Pulmonary artery endothelial cell (primary cell): ENCODE measurements at places on chromosomes 4 and X. TPM values are rescaled to one million over a fixed set of nuclear protein-coding genes. Genes with fewer than 3 reads are reported as not detected.

DNA sequence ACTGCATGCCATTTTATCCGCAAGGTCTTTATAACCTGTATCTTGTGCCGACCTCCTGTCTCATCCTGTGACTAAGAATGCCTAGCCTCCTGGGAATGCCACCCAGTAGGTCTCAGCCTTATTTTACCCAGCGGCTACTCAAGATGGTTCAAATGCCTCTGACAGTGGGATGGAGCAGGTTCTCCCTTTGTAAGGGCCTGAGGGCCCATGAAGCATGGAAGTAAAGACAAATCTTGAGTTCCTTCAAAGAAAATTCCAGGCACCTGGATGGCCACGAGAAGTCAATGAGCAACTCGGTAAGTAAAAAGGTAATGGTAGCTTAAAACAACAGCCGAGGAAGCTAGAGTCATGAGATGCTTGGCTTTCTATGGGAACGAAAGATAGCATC lies 19.6 kb upstream of the PRKX start:
- DNase-seq = no peak

DNA sequence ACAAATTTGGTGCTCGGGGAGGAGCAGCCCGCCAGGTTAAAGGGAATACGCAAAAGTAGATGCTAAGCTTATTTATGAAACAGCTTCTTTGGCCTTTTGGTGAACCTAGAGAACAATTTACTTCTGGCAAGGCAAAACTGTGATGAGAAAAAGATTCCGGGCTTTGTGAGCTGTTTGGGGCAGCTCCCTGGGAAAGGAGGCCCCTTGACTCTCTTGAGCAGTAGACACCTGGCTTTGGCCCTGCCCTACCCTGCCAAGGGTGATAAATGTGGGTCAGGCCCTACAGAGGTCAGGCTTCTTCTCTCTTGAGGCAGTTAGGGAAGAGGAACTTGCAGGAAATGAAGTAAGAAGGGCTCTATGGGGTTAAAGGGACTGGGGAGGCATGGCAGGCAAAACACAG lies 509.6 kb downstream of the MID1IP1 start:
- no peak for DNase-seq

- no peak for DNase-seq
Measured at GRCh38 chr4:83370640-83370906, 35.9 kb upstream of the HPSE start.

DNA sequence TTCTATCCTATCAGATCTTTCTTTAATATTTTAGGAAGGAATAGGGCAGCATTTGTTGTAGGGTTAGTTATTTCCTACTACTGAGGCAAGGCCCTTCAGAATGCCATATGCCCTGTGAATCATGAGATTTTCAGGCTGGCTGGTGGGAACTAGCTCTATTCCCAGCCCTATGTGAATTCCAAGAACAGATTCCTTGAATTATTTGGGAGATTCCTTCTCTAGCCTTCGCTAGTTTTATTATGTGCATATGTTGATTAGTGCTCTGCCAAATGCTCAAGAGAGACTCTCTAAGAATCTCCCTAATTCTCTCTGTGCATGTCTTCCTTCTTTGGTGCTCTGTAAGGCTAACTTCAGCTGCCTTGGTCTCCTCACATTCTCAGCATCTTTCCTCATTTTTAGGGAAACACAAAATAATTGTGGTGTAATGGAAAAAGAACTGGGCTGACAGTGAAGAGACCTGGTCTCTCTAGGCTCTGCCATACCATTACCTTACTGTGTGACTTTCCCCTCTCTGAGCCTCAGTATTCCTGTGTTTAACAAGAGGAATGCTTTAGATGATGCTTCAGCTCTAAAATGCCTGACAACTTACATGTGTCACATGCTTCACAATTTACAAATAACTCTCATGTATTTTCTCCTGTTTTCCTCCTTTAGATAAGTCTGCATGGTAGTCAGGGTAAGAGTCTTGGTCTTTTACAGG lies 79.7 kb downstream of the VMA21 start:
- DNase-seq = no peak

DNA sequence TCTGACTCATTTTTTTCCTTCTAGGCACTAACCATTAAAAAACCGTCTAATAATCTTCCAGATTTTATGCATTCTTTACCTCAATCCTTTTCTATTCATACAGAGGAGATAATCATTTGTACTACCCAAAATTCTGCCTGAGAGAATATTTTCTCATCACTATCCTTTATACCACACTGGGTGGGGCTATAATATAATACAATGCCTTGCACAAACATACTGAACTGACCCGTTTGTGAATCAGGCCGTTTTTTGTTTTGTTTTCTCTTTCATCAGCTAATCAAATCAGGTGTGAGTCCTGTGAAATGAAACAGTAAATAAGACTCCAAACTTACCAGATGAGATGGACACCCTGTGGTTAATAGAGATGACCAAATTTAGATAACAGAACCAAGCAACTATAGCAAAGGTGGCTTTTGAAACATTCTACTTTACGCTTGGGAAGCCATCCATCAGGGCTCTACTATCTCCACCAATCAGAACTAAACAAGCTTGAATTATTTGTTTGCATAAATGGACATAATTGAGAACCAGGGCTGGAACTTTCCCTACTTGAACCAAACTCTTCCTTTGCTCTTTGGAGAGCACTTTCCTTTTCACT lies 573.0 kb downstream of the GABRG1 start:
- DNase-seq = no peak

DNA sequence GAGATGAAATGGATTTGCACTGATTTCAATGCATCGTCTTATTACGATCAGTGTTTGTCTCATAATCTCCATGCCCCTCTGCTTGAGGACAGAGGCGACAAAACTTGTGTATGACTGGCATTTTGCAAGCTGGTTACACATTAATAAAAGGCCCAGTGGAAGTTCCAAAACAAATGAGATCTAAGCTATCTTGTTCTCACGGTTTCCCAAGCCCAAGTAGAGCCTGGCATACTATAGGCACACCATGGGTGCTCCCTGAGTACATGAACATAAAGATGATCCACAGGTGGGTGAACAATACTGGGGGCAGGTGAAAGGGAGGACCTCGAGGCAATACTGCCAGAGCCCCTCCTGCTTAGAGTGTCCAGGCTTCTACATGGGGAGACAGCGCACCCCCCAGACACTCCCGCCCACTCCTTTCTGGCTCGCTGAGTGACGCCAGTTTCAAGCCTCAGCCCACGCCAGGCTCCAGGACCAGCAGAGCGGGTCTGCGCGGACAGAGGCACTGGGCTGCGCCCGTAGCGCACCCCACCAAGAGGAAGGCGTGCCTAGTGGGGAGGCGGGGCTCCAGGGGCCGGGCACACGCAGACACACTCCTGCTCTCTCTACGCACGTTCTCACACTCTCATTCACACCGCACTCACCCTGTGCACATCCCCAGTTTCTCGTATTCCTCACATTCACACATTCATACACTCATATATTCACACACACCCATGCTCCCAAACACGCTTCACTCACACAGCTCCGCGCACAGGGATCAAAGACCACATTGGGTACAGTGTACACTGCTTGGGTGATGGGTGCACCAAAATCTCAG lies 8.9 kb upstream of the GSX2 start:
- no peak for DNase-seq

DNA sequence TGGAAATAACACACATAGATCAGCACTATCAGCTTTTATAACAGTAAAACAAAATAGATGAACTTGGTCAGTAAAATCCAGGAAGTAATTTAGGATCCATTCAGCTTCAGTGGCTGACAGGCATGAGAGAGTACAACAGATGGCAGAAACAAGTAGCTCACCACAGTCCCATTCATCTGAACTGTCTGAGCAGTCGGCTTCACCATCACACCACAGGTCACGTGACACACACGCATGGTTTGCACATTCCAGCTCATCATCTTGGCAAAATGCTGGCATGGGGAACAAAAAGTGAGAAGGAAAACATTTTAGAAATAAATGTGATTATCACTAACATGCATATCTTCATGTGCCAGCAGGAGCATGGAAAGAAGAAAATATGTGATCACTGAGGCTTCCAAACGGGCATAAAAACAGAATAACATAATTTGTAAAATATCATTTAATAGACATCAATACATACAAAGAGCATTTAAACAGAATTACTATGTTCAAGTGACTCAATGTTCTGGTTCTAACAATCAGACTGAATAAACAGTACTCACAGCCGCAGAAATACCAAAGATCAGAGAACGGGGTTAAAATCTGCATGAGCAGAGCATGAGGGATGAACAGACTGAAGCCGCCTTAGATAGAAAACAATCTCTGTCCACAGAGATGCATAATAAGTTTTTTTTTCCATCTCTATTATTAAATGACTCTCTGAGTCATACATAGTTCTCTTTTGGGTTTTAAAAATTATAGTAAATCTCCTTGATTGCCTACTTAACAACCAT lies 158.1 kb downstream of the ATP10D start:
- DNase-seq = no peak

DNA sequence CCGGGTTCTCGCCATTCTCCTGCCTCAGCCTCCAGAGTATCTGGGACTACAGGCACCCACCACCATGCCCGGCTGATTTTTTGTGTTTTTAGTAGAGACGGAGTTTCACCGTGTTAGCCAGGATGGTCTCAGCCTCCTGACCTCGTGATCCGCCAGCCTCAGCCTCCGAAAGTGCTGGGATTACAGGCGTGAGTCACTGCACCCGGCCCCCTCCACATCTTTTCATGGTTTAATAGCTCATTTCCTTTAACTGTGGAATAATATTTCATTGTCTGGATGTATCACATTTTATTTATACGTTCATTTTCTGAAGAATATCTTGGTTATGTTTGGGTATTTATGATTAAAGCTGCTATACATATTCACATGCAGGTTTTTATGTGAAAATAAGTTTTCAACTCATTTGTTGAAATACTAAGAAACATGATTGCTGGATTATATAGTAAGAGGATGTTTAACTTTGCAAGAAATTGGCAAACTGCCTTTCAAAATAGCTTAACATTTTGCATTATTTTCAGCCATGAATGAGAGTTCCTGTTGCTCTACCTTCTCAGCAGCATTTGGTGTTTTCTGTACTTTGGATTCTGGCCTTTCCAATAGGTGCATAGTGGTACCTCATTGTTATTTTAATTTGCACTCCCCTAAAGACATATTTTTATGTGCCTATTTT lies 591.9 kb downstream of the TECRL start:
- DNase-seq = no peak

- no peak for DNase-seq
Measured at GRCh38 chr4:161444626-161445025, 719.2 kb downstream of the FSTL5 start.

DNA sequence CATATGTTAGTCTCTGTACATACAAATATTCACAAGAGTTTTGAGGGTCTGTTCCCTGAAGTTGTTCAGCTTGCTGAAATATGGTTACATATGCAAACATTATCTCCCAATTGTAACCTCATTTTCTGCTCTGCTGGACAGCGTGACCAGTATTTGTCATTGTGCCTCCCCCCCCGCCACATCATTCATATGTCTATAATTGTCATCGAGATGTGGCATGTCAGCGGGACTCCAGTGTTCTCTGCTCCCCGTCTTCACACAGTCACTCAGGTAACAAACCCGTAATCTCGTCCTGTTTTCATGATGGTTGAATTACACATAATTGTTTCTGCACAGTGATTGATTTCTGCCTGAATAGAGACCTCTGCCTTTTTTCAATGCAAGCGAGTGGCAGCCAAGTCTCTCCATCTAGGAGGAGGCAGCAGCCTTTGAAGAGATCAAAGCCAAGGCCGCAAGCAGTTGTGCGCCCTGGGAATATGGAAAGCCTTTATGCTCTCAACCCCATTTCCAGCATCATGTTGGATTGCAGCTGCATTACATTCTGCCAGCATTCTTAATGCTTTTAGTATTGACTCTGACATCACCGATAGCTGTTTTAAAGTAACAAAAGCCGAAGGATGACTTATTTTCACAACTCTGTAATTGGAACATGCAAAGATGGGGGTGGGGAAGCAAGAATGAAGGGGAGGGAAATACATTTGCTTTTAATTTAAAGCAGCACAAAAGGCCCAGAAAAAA lies 27.4 kb downstream of the LEF1 start:
- no peak for DNase-seq

- DNase-seq = peak; percentile 5
Measured at GRCh38 chr4:15149839-15150592, 147.7 kb downstream of the CPEB2 start.

MYOZ2 gene
- 0.20 TPM in 1 of 2 replicates, not detected in the other for total RNA-seq

GABRB1 gene
- not detected in 2 replicates for total RNA-seq

RHOXF2 gene
- not detected in 2 replicates for total RNA-seq

NLGN4X gene
- total RNA-seq = not detected in 2 replicates

PPP4R3C gene
- not detected in 2 replicates for total RNA-seq
